Neuronal stem cell (in vitro differentiated cells): ENCODE measurements at places on chromosomes 16 and 17.

GRCh38 chr16:59042301-59042700 is 308.2 kb upstream of the GOT2 start:
- DNase-seq, result no peak

DNA sequence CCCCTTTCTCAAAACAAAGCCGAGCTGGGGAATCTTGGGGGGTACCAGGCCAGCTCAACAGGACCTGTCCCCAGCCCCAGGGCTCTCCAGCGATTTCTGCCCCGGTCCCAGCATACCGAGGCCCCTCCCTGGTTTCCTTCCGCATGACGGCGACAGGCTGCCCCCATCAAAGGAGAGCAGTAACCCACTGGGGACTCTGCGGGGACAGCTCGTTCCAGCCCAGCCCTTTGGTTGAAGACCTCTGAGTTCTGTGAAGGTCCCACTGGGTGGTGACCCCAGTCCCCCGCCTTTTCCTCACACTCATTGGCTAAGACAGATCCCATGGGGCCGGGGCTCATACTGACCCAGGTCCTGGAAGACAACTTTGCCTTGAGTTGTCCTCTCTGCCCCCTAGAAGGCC is 4.1 kb downstream of the SMTNL2 start:
- no peak for DNase-seq

DNA sequence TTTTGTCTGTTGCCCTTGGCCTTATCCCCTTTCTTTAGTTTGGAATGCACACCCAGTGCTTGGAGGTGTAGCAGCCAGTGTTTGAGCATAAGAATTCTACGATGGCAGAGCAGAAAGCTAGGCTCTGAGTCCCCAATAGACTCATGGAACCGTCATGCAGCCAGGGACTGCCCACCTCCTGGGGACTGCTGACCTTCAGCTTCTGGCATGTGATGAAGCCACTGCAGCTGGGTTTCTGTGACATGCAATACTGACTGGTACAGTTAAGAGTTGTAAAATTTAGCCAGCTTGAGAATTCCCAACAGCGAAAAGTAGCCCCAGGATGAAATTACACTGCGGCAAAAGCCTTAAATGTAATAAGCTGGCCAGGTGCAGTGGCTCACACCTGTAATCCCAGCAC is 9.0 kb upstream of the MAP3K14 start:
- no peak for DNase-seq

DNA sequence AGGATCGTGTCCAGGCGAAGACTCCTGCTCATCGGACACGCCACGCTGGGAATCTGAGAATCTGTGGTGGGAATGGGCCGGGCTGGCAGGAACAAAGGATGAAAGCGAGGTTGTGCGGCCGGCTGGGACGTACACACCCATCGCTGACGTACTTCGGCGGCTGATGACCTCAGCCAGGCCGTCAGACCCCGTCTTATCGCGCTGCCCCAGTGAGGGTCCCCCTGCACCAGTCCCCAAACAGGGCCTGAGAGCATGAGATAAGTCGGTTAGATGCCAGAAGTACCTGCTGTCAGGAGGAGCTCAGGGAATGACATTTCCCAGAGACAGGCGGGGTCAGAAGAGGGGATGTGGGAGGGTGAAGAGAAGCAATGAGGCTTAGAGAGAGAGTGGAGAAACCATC is 16.0 kb upstream of the SP6 start:
- no peak for DNase-seq

- no peak for DNase-seq
Observed at GRCh38 chr16:3829631-3830536, 50.6 kb downstream of the CREBBP start.

- peak; percentile 11 for DNase-seq
Observed at GRCh38 chr16:10678655-10679054, 16.1 kb downstream of the TEKT5 start.

DNA sequence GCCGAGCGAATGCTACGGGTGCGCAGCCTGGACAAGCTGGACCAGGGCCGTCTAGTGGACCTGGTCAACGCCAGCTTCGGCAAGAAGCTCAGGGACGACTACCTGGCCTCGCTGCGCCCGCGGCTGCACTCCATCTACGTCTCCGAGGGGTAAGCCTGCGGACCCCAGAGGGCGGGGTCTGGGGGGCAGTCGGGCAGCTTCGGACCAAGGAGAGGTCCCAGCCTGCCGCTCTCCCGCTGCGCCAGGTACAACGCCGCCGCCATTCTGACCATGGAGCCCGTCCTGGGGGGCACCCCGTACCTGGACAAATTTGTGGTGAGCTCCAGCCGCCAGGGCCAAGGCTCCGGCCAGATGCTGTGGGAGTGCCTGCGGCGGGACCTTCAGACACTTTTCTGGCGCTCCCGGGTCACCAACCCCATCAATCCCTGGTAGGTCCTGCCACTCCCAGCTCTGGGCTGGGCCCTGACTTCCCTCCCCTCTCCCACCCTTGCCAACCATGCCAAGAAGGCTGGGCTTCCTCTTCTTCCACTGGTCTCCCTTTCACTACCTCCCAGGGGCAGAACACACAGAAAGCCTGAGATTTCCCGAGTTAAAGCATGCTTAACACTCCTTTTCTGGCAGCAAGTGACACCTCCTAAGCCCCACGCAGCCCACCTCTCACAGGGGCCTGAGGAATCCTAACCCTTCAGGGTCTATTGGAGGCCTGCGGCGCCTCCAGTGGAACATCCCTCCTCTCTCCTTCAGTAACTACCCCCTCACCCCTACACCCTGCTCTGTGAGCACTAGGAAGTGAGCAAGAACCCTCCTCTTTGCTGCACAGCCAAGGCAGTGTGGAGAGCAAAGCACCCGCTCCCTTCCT is 3.2 kb downstream of the NAGS start:
- DNase-seq, result no peak

GRCh38 chr16:28301154-28301553 is 8.8 kb downstream of the SBK1 start:
- no peak for DNase-seq

DNA sequence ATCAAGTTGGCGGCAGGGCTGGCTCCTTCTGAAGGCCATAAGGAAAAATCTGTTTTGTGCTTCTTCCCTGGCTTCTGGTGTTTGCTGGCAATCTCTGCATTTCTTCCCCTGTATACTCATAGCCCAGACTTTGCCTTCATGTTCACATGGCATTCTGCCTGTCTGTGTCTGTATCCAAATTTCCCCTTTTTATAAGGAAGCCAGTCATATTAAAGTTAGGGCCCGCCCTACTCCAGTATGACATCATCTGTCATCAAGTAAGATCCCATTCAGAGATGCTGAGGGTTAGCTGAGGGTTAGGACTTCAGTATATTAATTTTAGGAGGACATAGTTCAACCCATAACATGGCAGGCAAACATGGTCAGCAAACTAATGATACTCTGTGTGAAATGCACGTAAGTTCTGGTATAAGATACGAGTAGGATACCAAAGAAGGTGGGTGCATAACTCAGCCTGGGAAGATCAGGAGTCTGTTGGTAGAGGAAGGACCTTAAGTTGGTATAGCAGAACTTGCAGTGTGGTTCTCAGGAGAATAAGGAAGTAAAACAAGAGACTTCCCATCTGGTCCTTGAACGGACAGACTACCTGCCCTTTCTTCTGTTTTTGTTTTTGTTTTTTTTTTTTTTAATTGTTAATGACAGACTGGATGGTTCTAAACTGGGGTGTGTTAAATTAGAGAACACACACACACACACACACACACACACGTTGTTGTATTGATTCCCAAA is 13.9 kb downstream of the MAP2K6 start:
- no peak for DNase-seq

DNA sequence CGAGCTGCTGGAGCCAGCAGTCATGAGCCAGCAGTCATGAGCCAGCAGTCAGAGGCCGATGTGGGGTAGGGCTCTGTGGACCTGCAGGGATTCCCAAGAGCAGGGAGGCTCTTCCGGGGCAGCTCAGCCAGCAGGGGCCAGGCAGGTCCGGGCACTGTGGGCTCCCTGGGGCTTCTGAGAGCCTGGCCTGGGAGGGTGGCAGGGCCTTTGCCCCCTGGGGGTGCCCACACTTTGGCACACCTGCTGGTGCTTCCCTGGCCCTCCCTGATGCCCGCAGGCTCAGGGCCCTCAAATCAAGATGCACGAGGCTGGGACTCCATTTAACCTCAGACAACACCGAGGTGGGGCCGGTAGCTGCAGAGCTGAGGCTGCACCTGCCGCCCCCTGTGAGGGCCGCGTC is 18.1 kb downstream of the SOX8 start:
- no peak for DNase-seq

DNA sequence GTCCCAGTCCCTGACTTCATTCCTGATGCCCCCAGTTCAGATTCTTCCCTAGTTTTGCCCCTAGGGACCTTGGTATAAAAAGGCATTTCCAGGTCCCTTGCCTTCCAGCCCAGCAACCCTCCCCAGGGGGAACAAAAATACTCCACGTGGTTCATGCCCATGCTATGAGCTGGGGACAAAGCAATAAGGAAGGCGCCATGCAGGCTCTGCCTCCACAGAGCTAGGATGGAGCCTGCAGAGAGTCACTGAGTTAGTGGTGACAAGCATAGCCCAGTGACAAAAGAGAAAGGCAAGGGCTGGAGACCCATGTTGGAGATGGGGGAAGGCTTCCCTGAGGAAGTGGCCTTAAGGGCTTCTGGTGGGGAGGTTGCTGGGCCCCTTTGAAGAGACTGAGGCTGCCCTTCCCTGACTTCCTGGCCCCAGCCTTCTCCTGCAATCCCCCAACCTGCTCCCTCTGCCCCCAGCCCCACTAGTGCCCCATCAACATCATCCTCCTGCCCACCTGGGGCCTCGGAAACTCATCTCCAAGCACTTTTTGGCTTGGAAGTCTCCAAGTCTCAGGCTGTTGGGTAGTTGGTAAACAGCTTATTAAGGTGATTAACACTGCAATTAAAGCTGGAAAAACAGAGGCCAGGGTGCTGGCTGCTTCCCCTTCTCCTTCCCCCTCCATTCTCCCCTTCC is 9.6 kb downstream of the DLX3 start:
- no peak for DNase-seq

GRCh38 chr17:82734987-82735866 is at the start of gene FN3K:
Gene FN3K (plus strand): TSS chr17:82735615. CDS start chr17:82735637, 22 bp downstream.
- DNase-seq, result peak; percentile 69

- DNase-seq, result no peak
Observed at GRCh38 chr17:8698162-8698971, 46.3 kb downstream of the CCDC42 start.

DNA sequence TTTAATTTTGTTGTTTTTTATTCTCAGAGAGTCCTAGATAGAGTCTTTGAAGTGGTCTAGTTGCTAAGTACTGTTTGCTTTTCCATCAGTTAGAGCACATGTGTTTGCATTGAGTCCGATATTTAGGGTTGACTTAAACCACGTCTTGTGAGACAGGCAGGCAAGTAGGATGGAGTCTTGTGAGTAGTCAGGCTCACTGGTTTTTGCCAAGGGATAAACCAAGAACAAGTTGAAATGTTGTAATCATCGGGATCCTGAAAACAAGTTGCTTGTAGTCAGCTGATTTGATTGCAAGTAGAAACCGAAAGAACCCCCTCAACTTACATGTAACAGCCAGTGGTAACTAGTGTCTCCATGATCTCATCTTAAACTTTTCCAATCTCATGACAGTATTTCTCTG is 17.2 kb downstream of the ATP6V0A1 start:
- DNase-seq, result no peak

DNA sequence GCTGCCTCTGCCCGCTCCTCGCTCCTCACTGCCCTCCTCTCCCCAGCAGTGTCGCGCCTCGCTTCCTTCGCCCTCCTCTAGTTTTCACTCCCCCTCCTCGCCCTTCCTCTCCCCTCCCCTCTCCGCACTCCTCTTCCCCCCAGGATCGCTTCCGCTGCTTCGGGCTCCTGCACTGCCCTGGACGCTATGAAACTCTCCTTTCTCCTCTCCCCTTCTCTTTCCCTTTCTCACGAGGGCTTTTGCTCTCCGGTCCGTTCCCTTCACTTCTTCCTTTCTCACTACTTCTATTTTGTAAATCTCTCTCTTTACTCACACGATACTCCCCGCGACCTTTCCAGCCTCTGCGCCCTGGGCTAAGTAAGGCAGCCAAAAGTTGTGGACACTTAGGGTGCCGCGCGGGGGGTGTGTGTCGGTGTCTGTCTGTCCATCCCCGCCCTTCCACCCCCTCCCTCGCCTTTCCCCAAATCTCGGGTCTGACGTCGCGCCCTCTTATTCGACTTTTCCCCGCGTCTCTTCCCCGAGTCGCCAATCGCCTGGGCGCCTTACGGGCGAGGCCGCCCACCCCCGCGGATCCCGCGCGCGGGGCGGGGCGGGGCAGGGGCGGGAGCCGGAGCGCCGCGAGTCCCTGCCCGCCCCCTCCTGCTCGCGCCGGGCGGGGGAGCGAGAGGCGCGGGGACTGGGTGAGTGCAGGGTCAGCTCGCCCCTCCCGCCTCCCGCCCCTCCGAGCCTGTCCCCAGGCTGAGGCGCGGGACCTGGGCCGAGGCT is at the start of gene IRX3:
Gene IRX3 (minus strand): TSS at position 422 of the 765 bp plus-strand sequence. CDS start 737 bp downstream, outside the sequence.
- peak; percentile 87 for DNase-seq
